ENCODE measurements at places on chromosomes 12 and 14.

- peak; percentile 22 for DNase-seq
These were observed 18.0 kb upstream of the DYRK2 start for GRCh38 chr12:67630373-67631088.

- no peak for DNase-seq
These were observed 36.6 kb upstream of the ATP2B1 start for GRCh38 chr12:89745286-89745685.

DNA sequence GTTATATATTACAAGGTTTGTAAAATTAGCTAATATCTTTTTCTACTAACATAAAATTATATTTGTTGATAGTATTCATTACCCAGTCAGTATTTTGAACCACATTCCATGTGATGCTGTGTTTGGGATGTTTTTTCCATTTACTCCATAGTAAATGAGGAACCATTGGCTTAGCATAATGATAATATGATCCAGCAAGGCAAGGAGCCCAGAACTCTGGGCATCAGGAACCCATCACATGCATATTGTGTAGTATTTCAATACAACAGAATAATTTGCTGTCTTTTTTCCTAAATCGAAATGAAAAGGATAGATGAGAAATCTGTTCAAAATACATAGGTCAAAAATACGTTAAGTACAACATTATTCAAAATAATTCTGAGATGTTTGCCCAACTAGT lies 48.7 kb upstream of the GARIN2 start:
- no peak for DNase-seq

GRCh38 chr12:71662849-71663560 lies 643 bp downstream of the ZFC3H1 start:
- DNase-seq = peak; percentile 76

GRCh38 chr14:101992708-101993107 lies 28.3 kb downstream of the DYNC1H1 start:
- no peak for DNase-seq

GRCh38 chr14:97262336-97262735 lies 465.2 kb downstream of the VRK1 start:
- DNase-seq = peak; percentile 35

DNA sequence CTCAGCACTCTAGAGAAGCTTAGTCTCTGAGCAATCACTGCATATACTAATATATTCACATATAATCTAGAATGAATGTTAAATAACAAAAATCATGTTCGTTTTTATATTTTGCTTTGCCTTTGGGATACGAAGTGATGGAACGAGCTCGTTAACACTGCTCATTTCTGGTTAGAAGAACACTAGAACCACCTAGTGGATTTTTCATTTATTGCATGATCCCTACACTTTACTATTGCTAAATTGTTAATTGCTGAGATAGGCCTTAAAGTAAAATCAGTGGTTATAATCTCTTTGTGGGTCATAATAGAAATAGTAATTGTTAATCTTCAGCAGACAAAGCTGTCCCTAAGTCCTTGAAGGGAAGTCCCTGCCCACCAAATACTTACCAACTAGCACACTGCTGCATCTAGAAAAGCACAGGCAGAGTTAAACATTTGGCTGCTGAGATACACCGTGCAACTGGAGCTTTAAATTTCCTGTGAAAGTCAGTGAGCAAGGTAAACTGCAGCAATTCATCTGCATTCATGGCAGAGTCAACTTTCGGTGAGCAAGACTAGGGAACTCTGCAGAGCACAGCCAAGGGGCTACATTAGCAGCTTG lies 353.7 kb downstream of the APAF1 start:
- peak; percentile 63 for DNase-seq

- no peak for DNase-seq
These were observed 81.6 kb downstream of the ITPK1 start for GRCh38 chr14:93033983-93034670.

DNA sequence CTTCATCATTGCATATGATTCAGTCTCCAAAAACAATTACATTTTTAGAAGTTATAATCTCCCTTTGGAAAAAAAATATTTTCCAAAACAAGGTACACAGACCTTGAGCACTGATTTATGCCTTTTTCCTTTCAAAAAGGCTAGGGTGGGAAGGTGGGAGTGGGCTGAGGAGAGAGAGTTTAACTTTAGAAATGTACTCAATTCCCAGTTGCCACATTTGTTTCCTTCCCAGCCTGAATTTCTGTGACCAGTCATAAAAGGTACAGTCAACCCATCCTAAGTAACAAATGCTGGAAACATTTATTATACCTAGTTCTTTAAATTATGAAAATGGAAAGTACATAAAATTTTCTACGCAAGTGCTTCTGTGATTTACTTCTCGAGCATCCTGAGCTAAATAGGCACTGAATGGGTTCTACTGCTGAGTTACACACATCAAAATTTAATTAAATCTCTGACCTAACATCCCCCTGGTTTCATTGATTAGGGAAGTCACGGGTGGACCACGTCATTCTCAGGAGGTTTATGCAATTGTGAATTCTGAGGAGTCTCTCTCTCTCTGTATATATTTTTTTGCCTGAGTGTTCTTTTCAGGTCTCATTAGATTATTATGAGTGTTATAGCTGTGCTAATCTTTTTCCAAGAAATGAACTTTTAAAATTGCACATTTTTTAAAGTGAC lies 371.8 kb downstream of the BTG1 start:
- DNase-seq = no peak

DNA sequence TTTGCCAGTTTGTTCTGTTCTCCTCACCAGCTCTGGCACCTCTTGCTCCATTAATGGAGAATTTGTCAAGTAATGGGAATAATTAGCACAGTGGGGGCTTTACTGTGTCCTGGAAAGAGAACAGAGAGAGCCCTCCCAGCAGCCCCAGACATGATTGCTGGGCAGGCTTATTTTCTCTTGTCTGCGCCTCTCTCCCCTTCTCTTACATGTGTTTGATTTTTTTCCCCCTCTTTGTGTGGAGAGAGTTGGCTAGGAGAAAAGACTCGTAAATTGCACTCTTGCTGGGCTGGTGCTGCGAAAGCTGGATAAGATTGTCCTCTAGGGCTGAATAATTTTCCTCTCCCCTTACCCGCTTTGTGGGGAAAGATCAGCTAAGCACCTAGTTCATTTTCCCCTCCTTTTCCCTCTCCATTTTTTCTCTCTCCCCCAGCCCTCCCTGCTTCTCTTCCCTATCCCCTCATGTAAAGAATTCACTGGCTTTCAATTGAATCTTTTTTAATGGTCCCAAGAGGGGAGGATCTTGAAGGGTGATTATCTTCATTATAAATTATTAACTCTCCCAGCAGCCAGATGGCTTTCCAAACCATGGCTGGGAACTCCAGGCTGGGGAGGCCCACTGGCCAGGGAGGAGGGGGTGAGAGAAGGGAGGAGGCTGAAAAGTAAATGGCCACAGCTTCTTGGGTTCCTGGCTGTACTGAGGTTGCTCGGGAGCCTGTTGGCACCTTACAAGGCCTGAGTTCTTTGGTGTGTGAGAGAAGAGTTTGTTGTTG lies 62.2 kb downstream of the NRXN3 start:
- no peak for DNase-seq
